GM20000 (cell line): ENCODE measurements at places on chromosomes 5 and 9.

DNA sequence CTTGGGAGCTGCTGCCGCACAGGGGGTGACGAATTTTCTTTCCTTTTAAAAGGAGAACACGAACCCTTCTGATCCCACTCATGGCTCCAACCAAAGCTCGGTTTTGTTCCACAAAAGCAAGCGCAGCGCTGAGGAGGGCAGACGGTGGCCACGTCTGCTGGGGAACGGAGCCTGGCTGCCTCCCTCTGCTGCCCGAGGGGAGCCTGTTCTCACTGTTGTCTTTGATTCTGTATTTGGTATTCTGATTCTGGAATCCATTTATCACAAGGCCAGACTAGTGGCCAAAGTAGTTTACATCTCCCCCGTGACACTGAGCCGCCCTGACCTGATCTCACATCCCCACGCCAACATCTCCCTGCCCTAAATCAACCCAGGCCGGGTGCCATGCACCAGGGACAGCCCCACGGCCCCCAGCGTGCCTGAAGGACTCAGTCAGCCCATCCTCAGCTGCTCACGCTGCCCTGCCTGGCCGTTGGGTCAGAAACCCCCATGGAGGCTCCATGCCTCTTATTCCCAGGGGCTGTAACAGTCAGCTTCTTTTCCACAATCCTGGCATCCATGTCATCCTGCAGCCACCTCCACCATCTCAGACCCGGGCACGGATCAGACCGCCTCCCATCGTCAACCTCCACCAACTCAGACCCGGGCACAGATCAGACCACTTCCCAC lies 6.7 kb upstream of the NSMF start:
- no peak for DNase-seq

DNA sequence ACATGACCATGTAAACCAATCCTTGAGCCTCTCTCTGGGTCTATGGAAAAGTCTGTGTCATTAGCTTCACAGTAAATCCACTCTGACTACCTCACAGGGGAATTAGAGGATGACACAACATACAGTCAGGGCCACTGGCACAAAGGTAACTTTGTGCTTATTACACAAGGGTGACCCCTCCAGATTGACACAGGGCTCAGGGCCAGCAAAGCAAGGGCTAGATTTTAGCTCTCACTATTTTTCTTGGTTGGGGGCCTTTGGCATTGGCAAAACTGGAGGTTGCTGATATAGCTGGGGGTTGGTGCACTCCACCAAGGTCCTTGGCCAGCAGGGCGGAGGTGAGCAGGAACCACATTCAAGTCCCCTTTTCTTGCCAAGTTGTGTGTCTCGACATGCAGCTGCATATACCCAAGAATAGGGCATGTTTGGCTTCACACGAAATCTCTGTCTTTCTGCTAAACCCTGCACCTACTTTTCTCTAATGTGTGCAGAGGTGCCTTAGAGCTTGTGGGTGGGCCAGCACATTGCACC lies 15.2 kb upstream of the OSMR start:
- DNase-seq = no peak

DNA sequence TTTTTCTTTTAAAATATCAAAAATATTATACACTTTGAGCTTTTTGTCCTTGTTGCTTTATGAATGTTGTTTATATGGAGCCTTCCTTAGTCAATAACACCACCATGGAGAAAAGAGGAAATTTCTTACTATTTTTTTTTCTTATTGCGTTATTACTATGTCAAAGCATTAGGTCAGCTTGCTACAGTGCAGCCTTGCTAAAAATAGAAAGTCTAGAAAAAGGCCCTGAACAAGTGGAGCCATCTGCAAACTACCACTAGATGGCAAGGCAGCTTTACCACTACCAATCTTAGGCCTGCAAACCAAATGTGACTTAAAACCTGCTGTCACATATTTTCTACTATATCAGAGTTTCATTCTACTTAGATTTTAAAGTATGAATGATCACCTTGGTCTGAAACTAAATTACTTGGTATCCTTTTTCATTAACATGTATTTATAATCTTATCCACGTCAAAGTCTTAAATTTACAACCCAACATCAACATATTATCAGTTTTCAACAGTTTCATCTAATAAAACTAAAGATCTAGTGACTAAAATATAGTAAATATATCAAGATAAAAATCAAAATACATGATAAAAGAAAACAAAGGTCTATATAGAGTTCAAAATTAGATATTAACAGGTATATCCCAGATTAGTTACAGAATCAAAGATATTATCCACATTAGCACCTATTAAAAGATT lies 113.1 kb upstream of the ACOT12 start:
- peak; percentile 65 for DNase-seq

DNA sequence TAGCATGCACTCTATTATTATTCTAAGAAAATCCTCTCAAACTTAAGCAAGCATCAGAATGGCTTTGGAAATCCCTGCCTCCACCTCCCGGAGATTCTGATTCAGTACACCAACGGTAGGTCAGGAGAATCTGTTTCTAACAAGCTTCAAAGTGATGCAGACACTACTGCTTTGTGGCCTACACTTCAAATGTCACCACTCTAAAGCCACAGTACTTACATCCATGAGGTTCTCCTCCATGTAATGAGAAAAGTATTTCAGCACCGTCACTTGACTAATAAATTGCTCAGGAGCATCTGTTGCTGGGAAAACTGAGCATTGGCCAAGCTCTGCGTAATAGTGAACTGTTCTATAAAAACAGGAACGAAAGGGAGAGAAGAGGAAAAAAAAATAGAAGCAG lies 4.8 kb downstream of the PLK2 start:
- DNase-seq = no peak

GRCh38 chr9:4677392-4677791 lies 2.0 kb upstream of the CDC37L1 start:
- no peak for DNase-seq

DNA sequence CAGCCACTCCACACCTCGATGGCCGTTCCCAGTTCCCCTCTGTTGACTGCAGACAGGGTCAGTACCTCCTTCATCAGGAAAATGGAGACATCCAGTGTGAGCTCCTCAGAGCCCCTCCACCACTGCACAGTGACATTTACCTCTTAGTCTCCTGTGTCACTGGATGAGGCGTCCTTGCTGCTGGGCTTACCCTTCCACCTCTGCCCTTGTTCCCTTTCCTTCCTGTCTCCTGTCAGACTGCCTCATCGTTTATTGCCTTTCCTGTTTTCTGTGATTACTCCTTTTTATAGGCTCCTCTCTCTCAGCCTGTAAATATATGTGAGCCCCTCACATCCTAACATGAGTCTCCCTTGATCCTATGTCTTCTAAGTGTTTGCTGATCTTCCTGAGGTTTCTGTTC lies 23.2 kb upstream of the SPTAN1 start:
- no peak for DNase-seq

DNA sequence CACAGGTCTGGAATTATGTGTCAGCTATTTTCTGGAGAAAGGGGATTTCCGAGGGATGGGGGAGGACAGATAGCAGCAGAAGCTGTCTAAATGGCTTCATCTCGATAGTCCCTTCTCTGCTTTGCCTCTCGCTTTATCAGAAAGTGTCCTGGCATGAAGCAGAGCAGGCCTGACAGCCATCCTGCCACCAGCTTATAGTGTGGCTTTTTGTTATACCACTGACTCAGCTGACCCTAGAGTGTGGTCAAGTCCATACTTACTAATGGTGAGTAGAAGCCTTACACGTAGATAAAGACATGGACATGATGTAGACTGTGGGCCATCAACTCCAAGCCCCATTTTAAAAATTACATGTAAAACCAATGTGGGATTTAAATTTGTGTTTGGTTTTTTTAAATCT lies 50.0 kb downstream of the RCL1 start:
- DNase-seq = no peak

DNA sequence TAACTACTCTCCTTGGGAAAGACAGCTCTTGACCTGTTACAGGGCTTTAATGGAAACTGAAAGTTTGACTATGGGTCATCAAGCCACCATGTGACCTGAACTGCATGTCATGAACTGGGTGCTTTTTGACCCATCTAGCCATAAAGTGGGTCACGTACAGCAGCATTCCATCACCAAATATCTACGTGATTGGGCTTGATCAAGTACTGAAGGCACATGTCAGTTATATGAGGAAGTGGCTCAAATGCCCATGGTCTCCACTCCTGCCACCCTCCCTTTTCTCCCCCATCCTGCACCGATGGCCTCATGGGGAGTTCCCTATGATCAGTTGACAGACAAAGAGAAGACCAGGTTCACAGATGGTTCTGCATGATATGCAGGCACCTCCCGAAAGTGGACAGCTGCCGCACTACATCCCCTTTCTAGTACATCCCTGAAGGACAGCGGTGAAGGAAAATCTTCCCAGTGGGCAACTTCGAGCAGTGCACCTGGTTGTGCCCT lies 7.3 kb upstream of the FCN1 start:
- no peak for DNase-seq

- DNase-seq = no peak
These were observed 6.5 kb upstream of the EBF1 start for GRCh38 chr5:159106193-159106568.

GRCh38 chr5:72368271-72368670 lies 48.1 kb downstream of the PTCD2 start:
- DNase-seq = no peak

DNA sequence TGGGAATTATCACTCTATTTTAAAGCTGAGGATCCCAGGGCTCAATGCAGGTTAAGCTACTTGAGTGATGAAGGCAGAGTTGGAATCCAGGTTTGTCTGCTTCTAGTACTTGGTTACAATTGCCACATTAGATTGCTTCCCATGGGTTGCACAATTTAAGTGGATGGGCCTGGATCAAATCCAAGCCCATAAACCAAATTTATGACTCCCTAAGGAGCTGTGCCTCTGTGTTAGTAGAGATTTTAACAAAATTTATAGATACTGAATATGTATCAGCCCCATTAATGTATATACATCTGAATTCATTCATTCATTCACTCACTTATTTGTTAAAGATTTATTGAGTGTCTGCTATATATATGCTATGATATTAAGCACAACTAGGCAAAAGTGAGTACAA lies 332.3 kb upstream of the KLF9 start:
- DNase-seq = no peak

- no peak for DNase-seq
These were observed 180.2 kb downstream of the ADCY2 start for GRCh38 chr5:7576023-7576715.

DNA sequence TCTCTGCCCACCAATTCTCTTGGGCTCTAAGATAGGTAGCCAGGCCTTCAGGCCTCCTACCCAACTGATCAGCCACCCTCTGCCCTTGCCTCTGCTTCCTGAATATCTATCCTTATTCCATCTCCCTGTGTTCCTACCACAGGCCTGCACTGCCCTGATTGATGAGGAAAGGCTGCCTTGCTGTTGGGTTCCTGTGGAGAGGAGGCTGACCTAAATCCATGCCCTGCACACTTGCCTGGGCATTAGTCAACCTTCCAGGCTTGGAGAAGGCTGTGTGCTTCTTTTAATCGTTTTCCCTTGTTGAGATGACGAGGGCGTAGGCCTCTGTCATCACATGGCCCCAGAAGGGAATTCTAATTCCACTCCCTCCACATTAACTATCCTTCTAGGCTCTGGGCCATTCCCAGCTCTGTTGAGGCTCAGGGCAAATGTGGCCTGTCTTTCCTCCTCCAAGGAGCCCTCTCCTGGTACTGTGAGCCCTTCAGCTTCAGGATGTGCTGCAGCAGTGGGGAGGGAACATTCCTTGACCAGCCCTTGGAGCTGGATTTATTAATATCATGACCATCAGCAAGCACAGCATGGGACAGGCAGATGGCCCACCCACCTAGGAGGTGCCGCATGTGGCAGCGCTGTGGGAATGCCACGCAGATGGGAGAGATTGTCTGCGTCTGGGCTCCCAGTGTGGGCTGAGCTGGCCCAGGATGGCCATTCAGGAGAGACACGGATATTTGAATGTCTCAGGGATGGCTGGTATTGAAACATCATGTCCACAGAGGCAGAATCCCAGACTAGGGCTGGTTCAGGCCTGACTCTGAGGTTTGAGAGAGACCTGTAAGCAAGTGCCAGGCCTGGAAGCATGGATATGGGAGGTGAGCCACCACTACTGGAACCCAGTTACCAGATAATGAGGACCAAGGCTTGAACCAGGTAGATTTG lies 40.9 kb downstream of the ANGPTL2 start:
- no peak for DNase-seq

GRCh38 chr5:143019157-143019556 lies 249.0 kb downstream of the ARHGAP26 start:
- peak; percentile 23 for DNase-seq

GRCh38 chr9:91541734-91542133 lies 118.1 kb upstream of the NFIL3 start:
- DNase-seq = no peak

- DNase-seq = peak; percentile 21
These were observed 7.3 kb downstream of the UCK1 start for GRCh38 chr9:131523451-131524435.
